ENCODE measurements at places on chromosomes 1 and 21. TPM values are rescaled to one million over a fixed set of nuclear protein-coding genes. Genes with fewer than 3 reads are reported as not detected.

GRCh38 chr1:184755226-184756065 is 788 bp upstream of the EDEM3 start:
- H3K27me3 ChIP-seq: no peaks in the 10 kb centered on the region
- peaks cover 27% of the 10 kb centered on the region for H3K4me1 ChIP-seq
- peak overlapping the region; percentile 90 for H3K27ac ChIP-seq
- H3K36me3 ChIP-seq: no peaks in the 10 kb centered on the region
- no peak for DNase-seq

DNA sequence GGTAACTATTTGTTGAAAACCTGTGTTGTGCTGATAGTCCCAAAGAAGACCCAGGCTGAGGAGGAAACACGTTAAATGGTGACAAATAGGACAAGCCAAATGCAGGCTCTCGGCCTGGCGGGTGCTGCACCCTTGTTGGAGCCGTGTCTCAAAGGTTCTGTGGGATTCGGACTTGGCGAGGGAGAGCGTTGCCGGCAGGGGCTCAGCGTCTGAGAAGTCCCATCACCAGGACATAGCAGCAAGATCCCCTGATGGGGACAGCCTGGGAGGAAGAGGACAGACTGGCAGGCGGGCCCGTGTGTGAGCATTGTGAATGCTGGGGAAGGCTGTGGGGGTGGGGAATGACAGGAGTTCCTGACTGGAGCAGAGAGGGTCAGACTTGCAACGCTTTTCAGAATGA is 142.5 kb downstream of the PGBD5 start:
- no peak overlapping the region for H3K27ac ChIP-seq
- H3K36me3 ChIP-seq: peaks cover 25% of the 10 kb centered on the region
- H3K4me3 ChIP-seq: no peak overlapping the region
- no peaks in the 10 kb centered on the region for H3K27me3 ChIP-seq
- H3K4me1 ChIP-seq: no peaks in the 10 kb centered on the region

SLC39A1 gene
- 71.9 TPM for total RNA-seq

GRCh38 chr21:46214478-46215340 is 13.9 kb downstream of the LSS start:
- DNase-seq: peak; percentile 73
- H3K4me3 ChIP-seq: no peak overlapping the region
- H3K27ac ChIP-seq: no peak overlapping the region
- H3K4me1 ChIP-seq: no peaks in the 10 kb centered on the region

GRCh38 chr1:208538078-208538477 is 293.9 kb upstream of the PLXNA2 start:
- DNase-seq: no peak
- no peak overlapping the region for H3K27ac ChIP-seq
- no peaks in the 10 kb centered on the region for H3K4me1 ChIP-seq
- peaks cover 3% of the 10 kb centered on the region for H3K27me3 ChIP-seq
- no peaks in the 10 kb centered on the region for H3K36me3 ChIP-seq

DNA sequence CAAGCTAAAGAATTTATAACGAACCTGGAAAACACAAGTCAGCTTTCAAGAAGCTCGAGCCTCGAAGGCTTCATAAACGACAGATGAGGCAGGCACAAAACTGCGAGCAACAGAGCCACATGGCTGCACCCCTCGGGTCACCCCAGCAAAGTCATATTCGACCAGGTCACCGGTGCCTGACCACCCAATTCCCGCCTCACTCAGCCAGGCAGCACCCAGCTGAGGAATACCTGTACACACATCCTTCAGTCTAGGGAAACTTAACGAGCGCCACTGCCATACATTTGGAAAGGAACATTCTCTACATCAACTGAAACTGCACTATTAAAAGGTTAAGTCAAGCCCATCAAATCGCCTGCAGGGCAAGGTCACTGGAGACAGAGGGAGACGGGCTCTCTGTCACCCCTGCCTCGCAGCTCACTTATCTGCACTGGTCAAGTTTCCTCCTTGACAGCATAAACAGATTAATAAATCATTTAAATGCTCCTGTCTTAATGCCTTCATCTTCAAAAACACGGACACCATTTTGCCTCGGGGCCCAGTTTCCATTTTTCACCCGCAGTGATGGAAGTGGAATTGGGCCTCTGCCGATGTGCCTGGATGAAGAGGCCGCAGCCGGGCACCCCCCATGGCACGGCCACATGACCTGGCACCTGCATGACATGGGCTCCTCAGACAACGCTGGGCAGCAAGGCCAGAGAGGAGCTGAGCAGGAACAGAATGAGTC is 20.6 kb downstream of the NPHP4 start:
- no peak overlapping the region for H3K27ac ChIP-seq
- no peak overlapping the region for H3K4me3 ChIP-seq
- peaks cover 6% of the 10 kb centered on the region for H3K36me3 ChIP-seq
- no peaks in the 10 kb centered on the region for H3K27me3 ChIP-seq

- H3K27me3 ChIP-seq: no peaks in the 10 kb centered on the region
- peaks cover 31% of the 10 kb centered on the region for H3K36me3 ChIP-seq
- H3K27ac ChIP-seq: no peak overlapping the region
- H3K4me3 ChIP-seq: no peak overlapping the region
- H3K4me1 ChIP-seq: no peaks in the 10 kb centered on the region
- no peak for DNase-seq
Measured at GRCh38 chr21:46517361-46517760, 58.7 kb downstream of the DIP2A start.

LCE6A gene
- total RNA-seq: 45.5 TPM

- no peak overlapping the region for H3K4me3 ChIP-seq
- no peaks in the 10 kb centered on the region for H3K36me3 ChIP-seq
- no peaks in the 10 kb centered on the region for H3K4me1 ChIP-seq
- DNase-seq: no peak
Measured at GRCh38 chr1:48003741-48004531, 6.8 kb upstream of the TRABD2B start.

GRCh38 chr1:198498881-198499280 is 41.6 kb downstream of the ATP6V1G3 start:
- no peak overlapping the region for H3K27ac ChIP-seq
- no peak for DNase-seq
- H3K36me3 ChIP-seq: no peaks in the 10 kb centered on the region
- H3K4me1 ChIP-seq: no peaks in the 10 kb centered on the region

DNA sequence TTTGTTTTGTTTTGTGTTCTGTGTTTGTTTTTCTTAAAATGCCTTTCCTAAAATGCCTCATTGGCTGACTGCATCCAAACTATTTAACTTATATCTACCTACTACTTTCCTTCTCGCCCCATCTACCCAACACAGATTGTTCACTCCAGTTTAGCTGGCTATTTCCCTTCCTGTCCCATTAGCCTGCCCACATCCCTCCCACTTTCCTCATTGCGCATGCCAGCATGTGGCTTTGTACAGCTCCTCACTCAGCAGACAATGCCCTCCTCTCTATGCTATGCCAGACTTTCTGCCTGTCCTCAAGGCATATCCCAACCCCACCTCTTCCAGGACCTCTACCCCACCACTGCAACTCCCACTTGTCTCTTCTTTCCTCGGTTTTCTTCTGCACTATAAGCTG is 94.7 kb upstream of the C1orf21 start:
- no peaks in the 10 kb centered on the region for H3K36me3 ChIP-seq
- H3K4me3 ChIP-seq: no peak overlapping the region
- H3K27ac ChIP-seq: no peak overlapping the region
- H3K27me3 ChIP-seq: no peaks in the 10 kb centered on the region

DNA sequence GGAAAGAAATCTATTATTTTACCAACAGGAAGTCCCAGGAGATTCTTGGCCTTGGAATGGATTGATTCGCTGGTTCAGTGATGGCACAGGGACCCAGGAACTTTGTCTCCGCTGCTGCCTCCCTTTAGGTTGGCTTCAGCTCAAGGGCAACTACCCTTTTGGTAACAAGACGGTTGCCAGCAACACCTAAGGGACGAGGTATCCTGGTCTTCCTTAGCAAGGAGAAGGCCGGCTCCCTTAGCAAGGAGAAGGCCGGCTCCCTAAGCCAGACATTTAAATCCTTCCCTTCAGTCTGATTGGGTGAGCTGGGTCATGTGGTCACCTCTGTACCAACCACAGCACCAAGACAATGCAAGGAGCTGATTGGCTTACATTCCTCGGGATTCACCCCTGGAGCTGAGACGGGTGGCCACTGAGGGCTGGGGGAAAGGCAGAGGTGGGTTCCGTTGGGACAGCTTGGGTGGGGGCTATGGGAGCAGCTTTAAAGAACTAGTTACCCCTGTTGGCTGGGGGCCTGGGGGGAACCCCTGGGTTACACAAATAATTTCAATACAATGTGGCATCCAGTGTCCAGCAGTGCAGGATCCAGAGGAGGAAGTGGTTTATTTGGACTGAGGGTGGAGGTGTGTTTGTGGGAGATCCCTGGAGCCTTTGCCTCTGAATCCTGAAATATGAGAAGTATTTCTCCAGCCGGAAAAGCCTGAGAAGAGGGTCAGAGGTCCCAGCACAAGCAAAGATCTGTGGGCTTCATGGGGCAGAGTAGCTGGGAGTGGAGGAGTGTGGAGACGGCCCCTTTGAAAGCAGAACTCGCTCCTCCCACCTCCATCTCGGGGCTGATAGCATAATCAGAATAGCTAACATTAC is 20.7 kb upstream of the CLIC4 start:
- DNase-seq: no peak
- H3K27ac ChIP-seq: peak overlapping the region; percentile 23
- H3K27me3 ChIP-seq: no peaks in the 10 kb centered on the region
- peaks cover 23% of the 10 kb centered on the region for H3K4me1 ChIP-seq
- H3K4me3 ChIP-seq: no peak overlapping the region

DNA sequence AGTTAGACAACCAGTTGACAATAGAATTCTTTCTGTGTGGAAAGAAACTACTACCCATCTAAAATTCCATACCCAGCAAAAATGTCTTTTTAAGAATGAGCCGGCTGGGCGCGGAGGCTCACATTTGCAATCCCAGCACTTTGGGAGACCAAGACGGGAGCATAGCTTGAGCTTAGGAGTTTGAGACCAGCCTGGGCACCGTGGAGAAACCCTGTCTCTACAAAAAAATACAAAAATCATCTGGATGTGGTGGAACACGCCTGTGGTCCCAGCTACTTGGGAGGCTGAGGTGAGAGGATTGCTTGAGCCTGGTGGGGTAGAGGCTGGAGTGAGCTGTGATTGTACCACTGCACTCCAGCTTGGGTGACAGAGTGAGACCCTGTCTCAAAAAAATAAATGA is 79.2 kb downstream of the SCCPDH start:
- H3K4me3 ChIP-seq: no peak overlapping the region
- H3K36me3 ChIP-seq: no peaks in the 10 kb centered on the region
- no peaks in the 10 kb centered on the region for H3K27me3 ChIP-seq
- H3K4me1 ChIP-seq: no peaks in the 10 kb centered on the region

CXADR gene
- total RNA-seq: 121 TPM

LEMD1 gene
- total RNA-seq: not detected

- H3K36me3 ChIP-seq: no peaks in the 10 kb centered on the region
- no peak overlapping the region for H3K27ac ChIP-seq
- no peak for DNase-seq
Measured at GRCh38 chr1:119485201-119485600, 21.8 kb upstream of the HSD3B1 start.

DNA sequence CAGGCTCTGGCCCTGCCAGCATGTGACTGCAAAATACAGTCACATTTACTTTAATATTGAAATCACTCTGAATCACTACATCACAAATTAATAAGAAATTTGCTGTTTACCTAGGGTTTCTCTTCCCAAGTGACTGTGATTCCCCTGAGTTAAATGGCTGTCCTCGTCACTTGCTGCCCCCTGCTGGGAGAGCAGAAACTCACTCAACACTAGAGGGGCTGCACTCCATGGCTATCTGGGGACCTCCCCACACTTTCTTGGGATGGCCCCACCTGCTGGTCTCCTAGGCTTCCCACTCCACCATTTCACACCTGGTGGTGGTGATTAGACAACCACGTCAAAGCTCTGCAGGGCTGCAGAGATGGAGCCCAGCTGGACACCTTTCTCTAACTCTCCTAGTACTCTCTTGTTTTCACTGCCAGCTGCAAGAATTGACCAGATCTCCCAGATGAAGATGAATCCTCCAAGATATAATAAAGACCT is 63.4 kb downstream of the CD2 start:
- no peaks in the 10 kb centered on the region for H3K36me3 ChIP-seq
- H3K27ac ChIP-seq: no peak overlapping the region
- no peaks in the 10 kb centered on the region for H3K27me3 ChIP-seq
- no peak overlapping the region for H3K4me3 ChIP-seq
- H3K4me1 ChIP-seq: no peaks in the 10 kb centered on the region

GRCh38 chr1:36696261-36696940 is 213.7 kb upstream of the CSF3R start:
- no peak for DNase-seq
- H3K4me3 ChIP-seq: no peak overlapping the region
- H3K36me3 ChIP-seq: no peaks in the 10 kb centered on the region
- H3K27ac ChIP-seq: no peak overlapping the region

GRCh38 chr1:164576291-164577271 is 17.6 kb downstream of the PBX1 start:
- H3K4me1 ChIP-seq: peaks cover 24% of the 10 kb centered on the region
- no peaks in the 10 kb centered on the region for H3K27me3 ChIP-seq
- peak overlapping the region; percentile 10 for H3K27ac ChIP-seq
- peak overlapping the region; percentile 22 for H3K4me3 ChIP-seq
- no peaks in the 10 kb centered on the region for H3K36me3 ChIP-seq

- no peak overlapping the region for H3K27ac ChIP-seq
- H3K4me3 ChIP-seq: no peak overlapping the region
- no peak for DNase-seq
Measured at GRCh38 chr1:211483896-211484612, 7.9 kb downstream of the RD3 start.

GRCh38 chr1:154865442-154866256 is 4.4 kb downstream of the KCNN3 start:
- H3K36me3 ChIP-seq: no peaks in the 10 kb centered on the region
- H3K4me1 ChIP-seq: peaks cover 39% of the 10 kb centered on the region
- no peak overlapping the region for H3K27ac ChIP-seq
- peaks cover 37% of the 10 kb centered on the region for H3K27me3 ChIP-seq
- H3K4me3 ChIP-seq: no peak overlapping the region

ZBTB21 gene
- 24.5 TPM for total RNA-seq

GRCh38 chr1:169235568-169235967 is 129.1 kb downstream of the ATP1B1 start:
- DNase-seq: no peak
- no peaks in the 10 kb centered on the region for H3K27me3 ChIP-seq
- no peak overlapping the region for H3K27ac ChIP-seq
- H3K4me3 ChIP-seq: no peak overlapping the region
- no peaks in the 10 kb centered on the region for H3K36me3 ChIP-seq

GRCh38 chr1:46618754-46619415 is 2.3 kb upstream of the MOB3C start:
- DNase-seq: no peak
- no peak overlapping the region for H3K27ac ChIP-seq
- no peaks in the 10 kb centered on the region for H3K27me3 ChIP-seq
- H3K36me3 ChIP-seq: no peaks in the 10 kb centered on the region

DNA sequence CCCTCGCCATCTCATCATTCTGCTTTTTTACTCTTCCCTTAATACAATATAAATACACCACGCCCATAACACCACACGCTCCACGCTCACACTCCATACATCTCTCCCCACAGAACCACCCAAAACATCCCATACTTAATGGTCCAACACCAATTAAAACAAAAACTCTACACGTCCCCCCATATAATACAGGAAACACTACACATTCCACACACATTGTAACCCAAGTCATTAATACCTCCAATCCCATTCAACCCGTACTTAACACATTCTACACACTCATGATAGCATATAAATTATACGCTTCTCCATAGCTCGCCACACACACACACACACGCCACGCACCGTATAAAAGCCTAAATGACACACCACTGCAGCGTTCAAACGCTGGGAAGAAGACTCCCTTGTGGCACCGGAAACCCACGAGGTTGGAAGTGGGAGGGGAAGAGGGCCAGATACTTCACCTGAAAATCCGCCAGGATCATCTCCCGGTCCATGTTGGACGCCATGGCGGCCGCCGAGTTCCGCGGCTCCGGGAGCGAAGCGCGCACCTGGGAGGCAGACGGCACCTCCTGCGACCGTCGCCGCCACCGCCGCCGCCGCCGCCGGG is 659 bp downstream of the FAF1 start:
- no peak for DNase-seq
- H3K4me1 ChIP-seq: peaks cover 27% of the 10 kb centered on the region
- H3K36me3 ChIP-seq: no peaks in the 10 kb centered on the region
- peak overlapping the region; percentile 62 for H3K4me3 ChIP-seq
- no peaks in the 10 kb centered on the region for H3K27me3 ChIP-seq
- H3K27ac ChIP-seq: peak overlapping the region; percentile 88
